ENCODE measurements at places on chromosomes 5 and 9. TPM values are rescaled to one million over a fixed set of nuclear protein-coding genes. Genes with fewer than 3 reads are reported as not detected.

The OTP gene
- not detected for total RNA-seq

DNA sequence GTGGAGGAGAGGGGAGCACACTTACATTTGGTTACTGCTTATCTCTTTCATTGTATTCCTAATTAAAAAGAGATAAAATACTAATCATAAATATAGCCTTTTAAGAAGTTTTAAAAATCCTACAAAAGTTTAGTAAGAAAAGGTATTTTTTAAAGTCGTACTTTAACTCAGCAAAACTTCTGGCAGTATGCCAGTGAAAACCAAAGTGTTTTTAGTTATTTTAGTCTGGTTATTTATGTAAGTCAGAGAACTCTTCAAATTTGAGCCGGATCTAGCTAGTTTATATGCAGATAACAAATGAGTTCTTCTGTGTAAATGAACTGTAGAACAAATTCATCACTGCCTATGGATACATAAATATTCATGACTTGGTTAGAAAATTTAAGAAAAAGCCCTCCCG, 36.5 kb upstream of the ANKDD1B start:
- no peak for DNase-seq

The UGT3A2 gene
- total RNA-seq = 1.9 TPM

GRCh38 chr9:137136881-137137607, 1.9 kb upstream of the GRIN1 start:
- no peak for DNase-seq

The KIF4B gene
- not detected for total RNA-seq

- DNase-seq = peak; percentile 49
Measured at GRCh38 chr5:129899454-129899853, 4.8 kb upstream of the CHSY3 start.

The GPR21 gene
- total RNA-seq = 0.24 TPM

DNA sequence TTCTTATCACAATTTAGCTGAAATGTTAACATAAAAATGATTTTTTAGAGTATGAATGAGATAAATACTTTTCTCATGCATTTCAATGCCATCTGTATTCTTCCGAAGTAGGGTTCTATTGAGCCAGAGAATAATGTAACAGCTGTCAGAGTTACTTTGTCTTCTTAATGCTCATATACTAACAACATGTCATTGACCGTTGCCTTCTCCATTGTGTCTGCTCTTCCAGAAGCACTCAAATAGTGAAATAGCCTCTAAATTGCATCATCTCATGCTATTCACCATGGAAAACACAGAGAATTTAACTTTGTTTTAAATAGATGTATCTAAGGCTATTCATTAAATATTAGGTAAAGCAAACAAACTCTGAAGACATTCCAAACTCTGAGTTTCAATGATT, 1875.9 kb upstream of the CDH9 start:
- no peak for DNase-seq

- peak; percentile 19 for DNase-seq
Measured at GRCh38 chr5:174839196-174839595, 114.8 kb downstream of the MSX2 start.

DNA sequence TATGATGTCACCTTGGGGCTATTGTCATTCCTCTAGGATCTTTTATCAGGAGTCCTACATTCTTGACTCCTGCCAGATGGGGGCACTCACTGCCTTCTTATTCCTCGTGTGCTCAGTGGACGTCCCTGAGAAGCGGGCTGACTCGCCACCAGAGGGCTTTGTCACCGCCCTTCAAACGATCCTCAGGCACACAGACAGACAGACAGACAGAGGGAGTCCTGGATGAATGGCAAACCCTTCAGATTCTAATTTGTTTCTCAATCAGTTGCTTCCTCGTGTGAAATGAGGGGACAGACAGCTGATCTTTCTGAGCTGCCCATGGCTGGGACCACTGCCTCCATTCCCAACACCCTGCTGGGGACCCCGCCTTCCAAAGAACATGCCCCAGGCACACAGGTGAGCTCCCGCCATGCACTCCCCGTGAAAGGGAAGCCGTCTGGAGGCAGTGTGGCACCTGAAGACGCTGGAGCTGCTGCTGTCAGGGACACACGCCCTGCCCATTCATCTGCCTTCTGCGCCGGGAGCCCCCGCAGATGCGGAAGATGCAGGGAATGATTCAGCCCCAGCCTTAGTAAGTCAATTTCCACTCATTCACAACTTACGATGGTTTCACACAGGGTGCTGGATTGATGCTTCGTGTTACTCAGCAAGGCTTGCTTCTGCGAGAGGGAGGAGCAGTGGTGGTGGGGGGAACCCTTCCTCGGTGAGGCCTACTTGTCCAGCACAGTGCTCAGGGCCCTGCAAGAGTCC, 24.9 kb upstream of the SH3PXD2B start:
- peak; percentile 92 for DNase-seq

GRCh38 chr9:79572608-79573411, 1.0 kb downstream of the TLE4 start:
- DNase-seq = peak; percentile 17
